Fibroblast of villous mesenchyme (primary cell): ENCODE measurements at places on chromosomes 3 and 15. TPM values are rescaled to one million over a fixed set of nuclear protein-coding genes. Genes with fewer than 3 reads are reported as not detected.

The SEMA3G gene
- 0.32 TPM in 1 of 2 replicates, not detected in the other for total RNA-seq

The SLCO2A1 gene
- total RNA-seq, result 0.32 and 0.43 TPM in 2 replicates

The ANKUB1 gene
- total RNA-seq, result not detected in 2 replicates

The CORO2B gene
- total RNA-seq, result 8.7 and 9.5 TPM in 2 replicates

The GXYLT2 gene
- total RNA-seq, result 15.8 and 18.1 TPM in 2 replicates

The PLA2G4E gene
- not detected in 2 replicates for total RNA-seq

The OR5K3 gene
- not detected in 2 replicates for total RNA-seq

The NTRK3 gene
- 0.32 TPM in 1 of 2 replicates, not detected in the other for total RNA-seq

The TIGIT gene
- under 0.01 TPM in 1 of 2 replicates, not detected in the other for total RNA-seq

The PPP1R14D gene
- not detected in 2 replicates for total RNA-seq

The FHIT gene
- 1.6 and 2.2 TPM in 2 replicates for total RNA-seq

The CFAP100 gene
- total RNA-seq, result not detected in 2 replicates

The IQCH gene
- 2.6 and 4.7 TPM in 2 replicates for total RNA-seq

The TLNRD1 gene
- 13.4 and 15.8 TPM in 2 replicates for total RNA-seq

The ST6GAL1 gene
- total RNA-seq, result 1.3 and 1.6 TPM in 2 replicates

The GATA2 gene
- 26.7 and 41.0 TPM in 2 replicates for total RNA-seq

The ROBO2 gene
- 3.0 and 6.1 TPM in 2 replicates for total RNA-seq

The TNNC1 gene
- total RNA-seq, result 0.64 and 1.3 TPM in 2 replicates

The THRB gene
- total RNA-seq, result 5.2 and 13.4 TPM in 2 replicates

The CEMIP gene
- 131 TPM in 2 replicates for total RNA-seq

The NR2E3 gene
- total RNA-seq, result 0.86 and 0.97 TPM in 2 replicates

The FOXB1 gene
- total RNA-seq, result not detected in 2 replicates

The ITIH1 gene
- not detected in 2 replicates for total RNA-seq

The TTBK2 gene
- 10.0 and 17.3 TPM in 2 replicates for total RNA-seq

The FBXW12 gene
- total RNA-seq, result not detected in 2 replicates

The ALG1L2 gene
- 0.86 TPM in 1 of 2 replicates, not detected in the other for total RNA-seq

The OR5H1 gene
- total RNA-seq, result not detected in 2 replicates

The A4GNT gene
- total RNA-seq, result under 0.01 TPM in 1 of 2 replicates, not detected in the other

The CCRL2 gene
- total RNA-seq, result 0.64 and 2.2 TPM in 2 replicates

The KNG1 gene
- not detected in 2 replicates for total RNA-seq

The LDHAL6B gene
- not detected in 2 replicates for total RNA-seq
